Heart right ventricle (tissue), 16 donors: ENCODE measurements at places on chromosomes 16 and 17. TPM values are rescaled to one million over a fixed set of nuclear protein-coding genes. Genes with fewer than 3 reads are reported as not detected.

- no peak for DNase-seq
Measured at GRCh38 chr17:63804328-63804727, 22.9 kb upstream of the PSMC5 start.

- no peak for DNase-seq
Measured at GRCh38 chr17:65556910-65557348, 4.5 kb downstream of the AXIN2 start.

GRCh38 chr16:83300326-83300725 lies 507.5 kb upstream of the HSBP1 start:
- no peak for DNase-seq

DNA sequence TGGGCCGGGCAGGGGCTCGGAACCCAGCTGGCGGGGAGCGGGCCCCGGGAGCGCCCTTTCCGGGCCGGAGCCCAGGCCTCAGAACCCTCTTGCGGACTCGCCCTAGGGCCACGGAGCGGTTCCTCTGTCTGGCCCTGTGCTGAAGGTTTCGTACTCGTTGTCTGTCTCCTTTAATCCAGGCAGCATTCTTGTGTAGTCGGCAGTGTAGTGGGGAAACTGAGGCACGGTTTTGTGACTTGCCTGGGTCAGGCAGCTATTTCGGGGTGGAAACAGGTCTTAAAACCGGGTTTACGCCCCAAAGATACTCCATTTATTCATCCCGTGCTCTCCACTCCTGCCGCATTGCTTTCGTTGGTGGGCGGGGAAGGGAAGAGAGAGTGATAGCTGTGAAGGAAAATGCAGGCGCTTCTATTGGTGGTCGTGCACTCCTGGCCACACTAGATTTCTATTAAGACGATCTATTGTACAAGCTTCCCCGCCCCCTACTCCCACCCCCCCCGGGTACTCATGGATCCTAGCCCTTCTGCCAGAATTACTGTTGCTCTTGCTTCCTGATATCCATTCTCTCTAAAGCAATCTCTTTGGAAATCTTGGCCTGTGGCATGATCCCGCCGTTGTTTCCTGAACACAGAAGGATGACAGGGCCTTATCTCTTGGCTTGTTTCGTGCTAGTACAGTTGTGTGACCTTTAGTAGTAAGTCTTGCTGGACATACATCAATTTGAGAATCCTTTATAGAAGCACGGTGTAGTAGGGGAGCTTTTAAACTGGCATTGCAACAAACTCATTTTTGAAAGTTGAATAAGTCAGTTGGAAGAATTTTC lies 751 bp downstream of the DCAF7 start:
- no peak for DNase-seq

DNA sequence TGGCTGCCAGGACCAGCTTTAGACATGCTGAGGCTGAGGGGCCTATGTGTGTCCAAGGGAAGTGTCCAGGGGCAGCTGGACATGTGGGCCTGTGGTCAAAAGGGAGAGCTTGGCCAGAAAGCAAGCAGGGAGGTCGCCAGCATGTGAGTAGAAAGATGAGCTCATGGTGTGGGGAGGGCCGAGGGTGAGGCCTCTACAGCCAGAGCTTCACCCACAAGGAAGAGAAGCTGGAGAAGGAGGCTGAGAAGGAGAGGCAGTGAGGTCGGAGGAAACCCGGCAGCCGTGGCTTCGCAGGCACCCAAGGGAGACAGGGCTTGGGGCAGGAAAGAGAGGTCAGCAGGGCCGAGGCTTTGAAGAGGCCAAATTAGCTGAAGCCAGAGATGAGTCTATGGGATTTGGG lies 4.0 kb upstream of the HSD11B2 start:
- DNase-seq: peak; percentile 47

- peak; percentile 29 for DNase-seq
Measured at GRCh38 chr17:73998653-73999645, 204.5 kb upstream of the RPL38 start.

- DNase-seq: peak; percentile 52
Measured at GRCh38 chr17:10119203-10120108, 79.0 kb downstream of the GAS7 start.

The NPIPB6 gene
- total RNA-seq: 0.63 TPM

The EME1 gene
- total RNA-seq: 0.25 TPM

DNA sequence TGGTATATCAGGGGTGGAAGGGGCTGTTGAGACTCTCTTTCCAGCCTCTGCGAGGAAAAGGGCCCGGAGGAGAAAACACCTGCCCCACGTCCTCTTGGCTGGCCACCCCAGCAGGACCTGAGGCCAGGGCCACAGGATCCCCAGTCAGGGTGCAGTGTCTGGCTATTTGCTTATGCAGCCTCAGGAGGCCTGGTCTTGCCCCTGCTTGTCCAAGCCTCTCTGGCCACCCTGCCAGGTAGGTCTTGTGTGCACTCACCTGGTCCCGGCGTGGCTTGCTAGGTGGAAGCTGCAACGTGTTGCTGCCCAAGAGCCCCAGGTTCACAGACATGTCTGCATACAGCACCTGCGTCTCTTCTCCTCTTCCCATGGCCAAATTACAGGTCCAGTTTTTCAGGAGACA lies 549 bp downstream of the TMEM238L start:
- no peak for DNase-seq

The KRTAP2-3 gene
- not detected for total RNA-seq

DNA sequence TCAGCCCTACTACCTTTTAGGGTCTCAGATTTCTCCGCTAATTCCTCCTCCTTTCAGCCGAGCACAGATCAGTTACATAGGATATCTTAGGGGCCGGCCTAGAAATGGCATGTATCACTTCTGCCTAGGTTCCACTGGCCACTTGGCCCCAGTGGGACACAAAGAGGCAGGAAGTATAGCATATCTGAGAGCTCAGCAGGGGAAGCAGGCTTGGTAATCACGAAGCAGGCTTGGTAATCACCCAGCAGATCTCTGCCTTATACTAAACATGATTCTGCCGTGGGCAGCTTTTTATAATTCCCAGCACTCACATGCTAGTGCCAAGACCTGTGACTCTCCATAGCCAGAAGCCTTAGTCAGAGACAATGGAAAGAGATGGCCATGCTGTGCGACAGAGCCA lies 59.6 kb upstream of the CACNG5 start:
- no peak for DNase-seq

GRCh38 chr17:30278032-30278431 lies 13.7 kb downstream of the BLMH start:
- no peak for DNase-seq

DNA sequence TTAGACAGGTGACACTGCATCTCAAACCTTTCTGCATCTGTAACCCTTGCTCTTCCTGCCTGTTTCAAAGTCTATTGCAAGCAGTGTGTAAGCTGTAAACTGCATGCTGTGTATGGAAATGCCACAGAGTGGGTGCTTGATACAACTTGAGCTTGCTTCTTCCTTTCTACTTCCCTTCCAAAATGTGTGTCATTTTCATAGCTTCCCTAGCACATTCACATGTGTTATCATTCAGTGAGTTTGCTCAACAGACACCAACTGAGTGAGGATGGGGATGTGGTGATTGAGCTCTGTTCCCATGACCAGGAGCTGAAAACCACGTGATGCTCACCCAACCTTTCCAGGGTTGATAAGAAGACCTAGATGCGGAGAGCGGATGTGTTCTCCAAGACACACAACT lies 111.1 kb downstream of the VAT1L start:
- no peak for DNase-seq

DNA sequence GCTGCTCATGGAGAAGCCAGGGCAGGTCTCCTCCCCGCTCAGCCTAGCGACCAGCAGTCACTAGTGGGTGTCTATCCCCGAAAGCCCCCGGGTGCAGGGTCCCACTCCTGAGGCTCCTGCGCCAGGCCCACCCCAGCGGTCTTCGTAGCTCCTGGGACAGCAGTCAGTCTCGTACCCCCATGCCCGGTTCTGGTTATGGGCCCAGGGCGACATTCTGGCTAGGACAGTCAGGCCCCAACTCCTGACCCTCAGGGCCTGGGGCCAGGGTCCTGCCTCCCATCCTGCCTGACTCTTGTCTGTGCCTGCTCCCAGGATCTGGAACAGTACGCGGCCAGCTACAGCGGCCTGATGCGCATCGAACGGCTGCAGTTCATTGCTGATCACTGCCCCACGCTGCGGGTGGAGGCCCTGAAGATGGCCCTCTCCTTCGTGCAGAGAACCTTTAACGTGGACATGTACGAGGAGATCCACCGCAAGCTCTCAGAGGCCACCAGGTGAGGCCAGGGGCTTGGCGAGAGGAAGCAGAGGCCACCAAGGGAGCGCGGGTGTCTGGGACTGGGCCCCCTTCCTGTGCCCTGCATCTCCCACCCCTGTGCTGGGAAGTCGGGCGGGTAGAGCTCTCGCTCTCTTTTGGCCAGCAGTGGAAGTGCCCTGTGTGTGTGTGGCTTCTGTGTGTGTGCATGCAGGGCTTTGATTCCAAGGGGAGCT lies 2.0 kb downstream of the GPS1 start:
- DNase-seq: no peak

GRCh38 chr17:17036524-17036998 lies 5.7 kb upstream of the MPRIP start:
- no peak for DNase-seq

GRCh38 chr17:39151150-39151942 lies at the start of gene PLXDC1:
Gene PLXDC1, minus strand, starts transcription at chr17:39151637. Its CDS starts 200 bp downstream, at chr17:39151437.
- DNase-seq: no peak

DNA sequence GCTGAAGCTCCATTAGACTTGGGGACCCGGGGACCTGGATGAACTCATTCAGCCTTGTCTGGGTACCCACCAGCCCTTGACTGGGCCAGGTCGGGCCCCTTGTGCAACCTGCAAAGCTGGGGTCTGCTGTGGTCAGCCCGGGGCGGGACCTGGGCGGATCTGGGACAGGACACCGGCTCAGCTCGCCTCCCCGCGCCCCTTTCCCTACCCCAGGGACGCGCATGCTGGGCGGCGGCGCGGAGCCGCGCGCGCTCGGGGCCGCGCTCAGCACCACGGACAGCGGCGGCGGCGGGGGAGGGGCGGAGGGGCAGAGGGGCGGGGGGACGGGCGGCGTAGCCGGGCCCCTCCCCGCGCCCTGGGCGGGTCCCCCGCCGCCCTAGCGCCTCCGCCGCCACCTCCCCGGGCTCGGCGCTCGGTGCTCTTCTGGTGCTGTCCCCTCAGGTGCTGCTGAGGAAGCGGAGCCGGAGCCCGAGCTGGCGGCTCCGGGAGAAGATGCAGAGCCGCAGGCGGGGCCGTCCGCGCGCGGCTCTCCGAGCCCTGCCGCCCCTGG lies 7.4 kb downstream of the ACD start:
- DNase-seq: no peak

The C17orf113 gene
- 0.80 TPM for total RNA-seq

GRCh38 chr17:66549731-66550207 lies 247.4 kb downstream of the PRKCA start:
- DNase-seq: no peak

DNA sequence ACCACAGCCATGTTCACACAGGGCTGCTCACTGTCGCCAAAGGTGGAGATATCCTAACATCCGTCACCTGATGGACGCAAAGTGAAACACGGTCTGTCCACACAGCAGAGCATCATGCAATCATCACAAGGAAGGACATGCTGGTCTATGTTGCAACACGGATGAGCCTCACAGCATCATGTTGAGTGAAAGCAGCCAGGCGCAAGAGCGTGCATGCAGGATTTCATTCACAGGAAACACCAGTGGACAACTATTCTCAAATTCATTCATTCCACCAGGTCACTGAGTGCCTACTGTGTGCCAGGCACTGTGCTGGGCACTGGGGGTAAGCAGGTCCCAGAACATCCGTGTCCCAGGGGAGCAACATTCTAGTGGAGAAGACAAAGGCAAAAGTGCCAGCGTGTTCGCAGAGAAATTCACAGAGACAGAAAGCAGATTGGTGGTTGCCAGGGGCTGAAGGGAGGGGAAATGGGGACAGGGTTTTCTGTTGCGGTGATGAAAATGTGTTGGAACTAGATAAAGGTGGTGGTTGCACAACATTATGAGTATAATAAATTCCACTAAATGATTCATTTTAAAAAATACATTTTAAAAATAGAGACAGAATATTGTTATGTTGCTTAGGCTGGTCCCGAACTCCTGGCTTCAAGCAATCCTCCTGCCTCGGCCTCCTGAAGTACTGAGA lies 22.7 kb upstream of the KCNJ12 start:
- no peak for DNase-seq

DNA sequence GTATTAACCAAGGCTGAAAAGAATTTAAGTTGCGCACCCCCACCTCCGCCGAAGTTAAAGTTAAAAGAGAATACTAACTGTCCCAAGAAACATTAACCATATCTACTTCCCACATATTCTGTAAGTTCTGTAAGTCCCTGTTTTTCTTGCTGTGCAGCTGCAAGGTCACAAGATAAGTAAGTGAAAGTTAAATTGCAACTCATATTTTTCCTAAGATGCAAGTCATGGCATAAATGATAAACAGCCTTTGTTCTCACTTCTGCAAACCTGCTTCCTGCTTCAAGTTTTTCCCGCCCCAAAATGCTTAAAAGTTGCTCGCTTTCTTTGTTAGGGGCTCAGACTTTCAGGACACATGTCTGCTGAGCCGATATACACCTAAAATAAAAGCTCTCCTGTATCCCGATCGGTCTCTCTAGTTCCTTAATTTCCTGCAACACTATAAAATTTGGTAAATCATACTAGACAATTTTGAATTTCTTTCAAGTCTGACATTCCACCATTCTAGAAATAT lies 32.6 kb upstream of the ABCA9 start:
- no peak for DNase-seq

GRCh38 chr16:55479430-55480140 lies 587 bp downstream of the MMP2 start:
- DNase-seq: no peak

The FOXC2 gene
- total RNA-seq: 1.2 TPM

The KCNG4 gene
- total RNA-seq: not detected

DNA sequence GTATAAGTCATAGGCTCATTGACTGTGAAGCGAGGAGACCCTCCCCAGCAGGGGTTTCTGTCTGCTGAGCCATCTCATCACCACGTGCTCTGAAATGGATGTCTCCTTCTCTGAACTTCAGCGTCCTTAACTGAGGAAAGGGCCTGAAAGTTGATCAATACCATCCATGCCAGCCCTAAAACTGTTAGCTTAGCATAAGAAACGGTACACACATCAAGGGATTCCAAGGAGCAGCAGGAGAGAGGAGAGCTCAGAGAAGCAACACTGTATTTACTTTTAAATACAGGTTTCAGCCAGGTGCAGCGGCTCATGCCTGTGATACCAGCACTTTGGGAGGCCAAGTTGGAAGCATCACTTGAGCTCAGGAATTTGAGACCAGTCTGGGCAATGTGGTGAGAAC lies 248.9 kb upstream of the TNRC6C start:
- no peak for DNase-seq

DNA sequence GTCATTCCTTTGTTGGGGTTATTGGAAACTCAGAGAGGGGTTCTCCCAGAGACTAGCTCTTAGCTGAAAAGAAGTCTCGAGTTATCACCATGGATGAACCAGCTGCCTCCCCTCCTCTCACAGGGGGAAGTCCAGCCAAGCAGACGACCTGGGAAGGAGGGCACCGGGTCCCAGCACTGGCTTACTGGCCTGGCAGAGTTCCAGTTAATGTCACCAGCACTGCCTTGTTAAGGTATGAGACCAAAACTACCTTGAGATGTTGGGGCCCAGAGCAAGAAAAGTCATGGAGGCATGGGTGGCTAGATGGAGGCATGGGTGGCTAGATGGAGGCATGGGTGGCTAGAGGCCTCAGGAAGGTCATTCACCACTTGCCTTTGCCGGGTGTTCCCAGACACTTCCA lies 72.4 kb downstream of the WIPI1 start:
- no peak for DNase-seq

- no peak for DNase-seq
Measured at GRCh38 chr17:70028978-70029767, 45.9 kb upstream of the KCNJ16 start.

GRCh38 chr16:3519581-3519980 lies 18.8 kb downstream of the CLUAP1 start:
- DNase-seq: no peak
